ENCODE measurements at places on chromosomes 7 and 10. TPM values are rescaled to one million over a fixed set of nuclear protein-coding genes. Genes with fewer than 3 reads are reported as not detected.

- H3K4me3 ChIP-seq = no peak overlapping the region
- H3K36me3 ChIP-seq = no peaks in the 10 kb centered on the region
- H3K4me1 ChIP-seq = no peaks in the 10 kb centered on the region
- H3K27me3 ChIP-seq = no peaks in the 10 kb centered on the region
Measured at GRCh38 chr7:125984795-125985194, 1055.2 kb upstream of the POT1 start.

- peaks cover 2% of the 10 kb centered on the region for H3K4me1 ChIP-seq
- H3K4me3 ChIP-seq = no peak overlapping the region
- no peak overlapping the region for H3K27ac ChIP-seq
- H3K36me3 ChIP-seq = peaks cover 23% of the 10 kb centered on the region
- DNase-seq = no peak
Measured at GRCh38 chr7:75625868-75626267, 112.9 kb downstream of the HIP1 start.

DNA sequence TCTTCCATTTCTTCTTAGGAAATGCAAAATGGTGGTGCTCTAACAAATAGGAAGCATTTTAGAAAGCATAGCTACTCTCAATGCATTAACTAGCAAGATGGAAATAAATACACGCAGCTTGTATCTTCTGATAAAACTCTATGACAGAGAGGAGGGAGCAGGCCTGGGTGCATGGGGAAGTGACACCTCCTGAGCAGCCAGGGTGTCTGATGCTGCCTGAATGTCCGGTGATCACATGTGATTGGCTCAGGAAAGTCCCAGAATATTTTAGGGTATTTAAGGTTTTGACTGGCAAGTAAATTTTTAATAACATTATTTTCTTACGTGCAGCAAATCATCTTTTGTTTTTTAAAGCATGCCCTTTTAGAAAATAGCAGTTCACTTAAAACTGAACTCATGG is 261.0 kb upstream of the KLF6 start:
- H3K4me1 ChIP-seq = no peaks in the 10 kb centered on the region
- H3K4me3 ChIP-seq = no peak overlapping the region
- H3K27me3 ChIP-seq = no peaks in the 10 kb centered on the region
- H3K36me3 ChIP-seq = peaks cover 13% of the 10 kb centered on the region
- no peak for DNase-seq
- H3K27ac ChIP-seq = no peak overlapping the region

- H3K4me3 ChIP-seq = no peak overlapping the region
- no peaks in the 10 kb centered on the region for H3K4me1 ChIP-seq
- no peaks in the 10 kb centered on the region for H3K27me3 ChIP-seq
- DNase-seq = no peak
- H3K36me3 ChIP-seq = peaks cover 3% of the 10 kb centered on the region
- no peak overlapping the region for H3K27ac ChIP-seq
Measured at GRCh38 chr10:24879861-24880260, 72.5 kb downstream of the PRTFDC1 start.

- peaks cover 8% of the 10 kb centered on the region for H3K27me3 ChIP-seq
- H3K4me3 ChIP-seq = no peak overlapping the region
- DNase-seq = no peak
- no peaks in the 10 kb centered on the region for H3K36me3 ChIP-seq
- no peak overlapping the region for H3K27ac ChIP-seq
Measured at GRCh38 chr10:86730227-86730626, 26.2 kb upstream of the BMPR1A start.

- H3K4me1 ChIP-seq = no peaks in the 10 kb centered on the region
- H3K27me3 ChIP-seq = peaks cover 47% of the 10 kb centered on the region
- no peak overlapping the region for H3K4me3 ChIP-seq
- H3K27ac ChIP-seq = no peak overlapping the region
Measured at GRCh38 chr10:62903828-62904227, 87.7 kb upstream of the EGR2 start.

- H3K27me3 ChIP-seq = peaks cover 70% of the 10 kb centered on the region
- H3K27ac ChIP-seq = no peak overlapping the region
- no peaks in the 10 kb centered on the region for H3K36me3 ChIP-seq
- no peak for DNase-seq
- no peak overlapping the region for H3K4me3 ChIP-seq
- H3K4me1 ChIP-seq = peaks cover 8% of the 10 kb centered on the region
Measured at GRCh38 chr10:104767745-104768144, 126.7 kb downstream of the SORCS3 start.

The CCDC172 gene
- not detected for total RNA-seq

The CYP3A4 gene
- not detected for total RNA-seq

The P4HA1 gene
- 103 TPM for total RNA-seq

The GJC3 gene
- not detected for total RNA-seq

The RAPGEF5 gene
- 6.1 TPM for total RNA-seq

The UNCX gene
- total RNA-seq = not detected

The LRMDA gene
- total RNA-seq = 3.3 TPM
